ENCODE measurements at places on chromosomes 13 and 19.
A peak's percentile ranks its signal among the peaks of the same experiment; 100 is the strongest.

DNA sequence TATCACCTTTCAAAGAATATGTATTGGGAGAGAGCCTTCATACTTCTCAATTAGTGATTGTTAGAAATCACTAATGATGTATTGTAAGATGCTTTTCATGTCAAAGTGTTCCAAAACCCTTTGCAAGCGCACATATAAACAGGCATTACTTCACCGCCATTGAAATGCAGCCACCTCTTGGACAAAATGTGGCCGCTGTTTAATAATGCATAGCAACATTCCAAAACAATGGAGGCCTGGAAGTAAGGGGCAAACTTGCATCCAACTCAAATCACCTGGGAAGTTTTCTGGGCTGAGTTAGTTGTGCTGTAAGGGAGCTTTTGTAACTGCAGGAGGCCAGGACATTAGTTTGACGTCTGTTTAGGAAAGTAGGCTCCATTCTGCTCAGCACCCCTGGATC is 438.1 kb downstream of the FGF9 start:
- DNase-seq: no peak

DNA sequence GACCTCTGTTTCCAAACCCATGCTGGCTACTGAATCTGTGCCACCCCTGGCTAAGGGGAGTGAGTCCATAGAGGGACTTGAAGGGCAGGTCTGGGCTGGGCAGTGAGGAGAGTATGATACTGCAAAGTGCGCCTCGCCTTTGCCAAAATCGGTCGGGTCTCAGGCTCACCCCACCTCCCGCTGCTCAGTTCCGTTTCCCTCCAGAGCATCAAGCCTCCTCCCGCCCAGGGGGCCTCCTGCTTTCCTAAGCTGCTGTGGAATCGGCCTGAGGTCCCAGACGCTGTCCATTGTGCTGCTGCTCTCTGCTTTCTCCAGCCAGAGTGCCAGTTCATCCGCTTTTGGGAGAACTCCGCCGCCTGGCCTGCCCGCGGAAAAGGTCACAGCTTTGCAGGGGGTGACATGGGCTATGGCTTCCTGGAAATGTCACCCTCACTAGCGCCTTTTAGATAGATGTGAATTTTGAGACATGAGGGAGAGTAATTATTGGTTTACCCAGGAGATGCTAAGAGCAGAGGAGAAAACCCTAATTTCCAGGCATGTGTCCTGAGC is 1418.4 kb downstream of the UQCRFS1 start:
- peak; percentile 35 for DNase-seq

GRCh38 chr13:32988608-32989289 is 27.5 kb upstream of the KL start:
- no peak for DNase-seq

DNA sequence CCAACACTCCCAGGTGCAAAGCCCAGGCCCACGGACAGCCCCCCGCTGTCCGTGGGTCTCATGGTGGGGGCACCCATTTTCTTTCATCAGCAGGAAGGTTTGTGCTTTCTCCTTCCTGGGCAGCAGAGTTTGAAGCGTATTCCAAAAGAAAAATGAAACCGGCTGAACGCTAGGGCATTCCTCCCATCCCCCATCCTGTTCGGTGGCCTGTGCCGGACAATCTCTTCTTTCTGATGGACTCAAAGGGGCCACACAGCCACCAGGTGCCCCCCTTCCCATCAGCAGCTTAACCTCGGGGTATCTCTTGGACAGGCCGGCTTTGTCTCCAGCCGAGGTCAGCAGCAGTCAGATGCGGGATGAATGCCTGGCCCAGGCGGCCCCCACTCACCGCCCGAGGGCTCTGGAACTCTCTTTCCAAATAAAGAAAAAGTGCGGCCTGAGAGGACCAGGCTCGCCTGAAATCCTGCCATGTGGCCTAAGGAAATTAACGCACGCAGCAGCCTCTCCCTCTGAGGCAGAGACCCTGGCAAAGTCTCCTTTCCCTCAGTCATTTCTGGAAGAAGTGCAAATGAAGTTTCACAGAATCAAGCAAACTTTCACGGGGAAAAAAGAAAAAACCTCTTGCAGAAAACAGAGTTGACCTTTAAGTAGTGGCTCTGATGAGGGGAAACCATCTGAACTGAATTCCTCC is 67.8 kb downstream of the RASA3 start:
- no peak for DNase-seq

- no peak for DNase-seq
These were observed 6.8 kb upstream of the NECTIN2 start for GRCh38 chr19:44839276-44839675.

Data from dermis microvascular lymphatic vessel endothelial cell (primary cell).